ENCODE measurements at places on chromosomes 3 and 15.

- DNase-seq: no peak
- H3K4me1 ChIP-seq: no peaks in the 10 kb centered on the region
- no peak overlapping the region for H3K27ac ChIP-seq
- no peak overlapping the region for H3K4me3 ChIP-seq
- H3K27me3 ChIP-seq: peaks cover 6% of the 10 kb centered on the region
- no peaks in the 10 kb centered on the region for H3K36me3 ChIP-seq
Measured at GRCh38 chr3:107496855-107497254, 25.9 kb upstream of the BBX start.

DNA sequence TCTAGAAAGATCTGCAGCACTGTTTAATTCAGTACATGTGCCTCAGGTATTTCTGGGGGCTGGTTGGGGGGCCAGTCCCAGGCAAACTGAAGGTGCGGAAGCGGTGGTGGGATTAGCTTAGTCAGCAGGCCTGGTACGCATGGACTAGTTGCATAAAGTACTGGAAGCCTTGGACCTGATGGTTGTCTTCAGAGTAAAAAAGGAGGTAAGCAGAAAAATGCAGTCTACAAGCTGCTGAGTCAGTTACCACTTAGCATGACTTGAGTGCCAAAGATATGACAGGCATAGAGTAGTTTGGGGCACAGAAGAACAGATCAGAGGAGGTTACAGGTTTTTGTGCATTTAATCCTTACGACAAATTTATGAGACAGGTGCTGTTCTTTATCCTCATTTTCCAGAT is 19.9 kb upstream of the GOLGA8J start:
- H3K36me3 ChIP-seq: no peaks in the 10 kb centered on the region
- no peak overlapping the region for H3K4me3 ChIP-seq
- DNase-seq: no peak
- H3K27me3 ChIP-seq: no peaks in the 10 kb centered on the region
- H3K4me1 ChIP-seq: peaks cover 6% of the 10 kb centered on the region
- no peak overlapping the region for H3K27ac ChIP-seq

DNA sequence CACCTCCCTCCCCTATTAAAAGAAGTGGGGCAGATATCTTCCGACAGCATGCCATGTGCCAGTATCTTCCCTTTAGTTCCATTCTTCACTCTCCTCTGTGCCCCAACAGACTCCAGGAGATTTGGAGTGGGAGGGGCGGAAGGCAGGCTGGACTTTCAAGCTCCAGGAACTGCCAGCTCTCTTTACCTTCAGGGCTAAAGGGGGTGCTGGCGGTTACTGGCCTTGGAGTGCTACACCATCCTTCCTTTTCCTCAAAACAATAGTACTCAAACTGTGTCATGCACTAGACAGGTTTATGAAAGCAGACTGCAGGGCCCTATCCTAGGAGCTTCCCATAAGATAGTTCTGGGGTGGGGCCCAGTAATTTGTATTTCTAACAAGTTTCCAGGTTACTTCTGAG is 6.0 kb downstream of the LINS1 start:
- no peak for DNase-seq
- no peaks in the 10 kb centered on the region for H3K36me3 ChIP-seq
- H3K4me1 ChIP-seq: no peaks in the 10 kb centered on the region
- no peak overlapping the region for H3K4me3 ChIP-seq
- H3K27ac ChIP-seq: no peak overlapping the region

GRCh38 chr3:171133337-171133736 is 106.8 kb upstream of the SLC2A2 start:
- H3K27me3 ChIP-seq: no peaks in the 10 kb centered on the region
- no peak for DNase-seq
- H3K36me3 ChIP-seq: no peaks in the 10 kb centered on the region
- no peak overlapping the region for H3K4me3 ChIP-seq
- H3K4me1 ChIP-seq: no peaks in the 10 kb centered on the region
- H3K27ac ChIP-seq: no peak overlapping the region

- DNase-seq: no peak
- no peaks in the 10 kb centered on the region for H3K36me3 ChIP-seq
- no peak overlapping the region for H3K27ac ChIP-seq
- no peaks in the 10 kb centered on the region for H3K27me3 ChIP-seq
- H3K4me1 ChIP-seq: peaks cover 4% of the 10 kb centered on the region
- no peak overlapping the region for H3K4me3 ChIP-seq
Measured at GRCh38 chr15:80744826-80745225, 34.3 kb upstream of the CEMIP start.

DNA sequence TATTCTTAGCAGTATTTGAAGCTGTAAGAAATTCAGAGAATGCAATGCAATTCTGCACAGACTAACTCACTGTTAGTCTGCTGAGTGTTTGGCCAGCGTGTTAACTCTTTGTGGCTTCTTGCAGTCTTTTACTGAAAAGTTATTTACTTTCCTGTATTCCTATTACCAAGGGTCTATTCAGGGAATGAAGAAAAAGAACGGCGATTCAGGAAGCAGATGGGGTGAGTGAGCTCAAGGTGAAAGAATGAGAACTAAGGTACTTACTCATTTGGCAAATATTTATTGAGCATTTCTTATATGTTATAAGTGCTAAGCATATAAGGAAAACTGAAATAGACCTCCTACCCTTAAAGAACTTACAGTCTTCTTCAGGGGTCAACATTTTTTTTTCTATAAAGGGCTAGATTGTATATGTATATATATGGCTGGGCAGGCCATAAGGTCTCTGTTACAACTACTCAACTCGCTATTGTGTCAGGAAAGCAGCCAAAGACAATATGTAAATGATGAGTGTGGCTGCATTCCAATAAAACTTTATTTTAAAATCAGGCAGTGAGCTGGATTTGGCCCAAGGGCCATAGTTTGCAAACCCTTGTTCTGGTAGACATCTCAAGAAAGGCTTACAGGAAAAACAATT is 271.9 kb upstream of the GADL1 start:
- peak; percentile 7 for DNase-seq
- no peak overlapping the region for H3K4me3 ChIP-seq
- no peak overlapping the region for H3K27ac ChIP-seq

DNA sequence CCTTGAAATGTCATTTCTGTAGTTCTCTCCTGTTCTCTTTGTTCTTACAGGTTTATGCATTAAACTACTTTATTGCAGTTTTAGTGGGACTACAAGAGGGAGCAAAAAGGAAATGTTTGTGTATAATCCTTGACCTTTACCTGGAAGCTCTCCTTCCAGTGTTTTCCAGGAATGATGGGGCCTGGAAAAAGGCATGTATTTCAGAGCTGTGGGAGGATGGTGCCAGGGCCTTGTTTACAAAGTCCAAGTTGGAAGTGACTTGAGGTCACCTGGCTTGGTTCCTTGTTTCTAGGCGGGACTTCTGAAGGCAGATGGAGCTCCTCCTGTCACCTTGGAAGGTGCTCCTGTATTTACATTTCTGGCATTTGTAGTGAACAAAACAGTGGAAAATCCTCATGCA is 15.1 kb downstream of the ACVR2B start:
- H3K4me1 ChIP-seq: no peaks in the 10 kb centered on the region
- no peaks in the 10 kb centered on the region for H3K36me3 ChIP-seq
- no peaks in the 10 kb centered on the region for H3K27me3 ChIP-seq
- H3K4me3 ChIP-seq: no peak overlapping the region
- H3K27ac ChIP-seq: no peak overlapping the region

DNA sequence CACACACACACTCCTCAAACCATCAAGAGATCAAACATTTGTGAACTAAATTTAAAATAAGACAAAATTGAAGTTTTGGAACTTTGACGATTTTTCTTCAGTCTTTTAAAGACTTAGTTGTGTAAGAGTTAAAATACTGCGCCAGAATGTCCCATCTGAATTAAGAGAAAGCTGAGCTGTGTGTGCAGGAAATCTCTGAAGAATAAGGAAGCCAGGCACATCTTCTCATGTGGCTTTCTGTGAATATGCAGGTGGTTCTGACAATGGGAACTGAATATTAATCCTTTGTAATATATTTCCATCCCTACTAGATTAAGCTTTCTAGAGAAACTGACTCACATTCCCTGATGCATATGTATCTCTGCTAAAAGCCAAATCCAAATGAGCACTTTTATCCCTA is 60.1 kb upstream of the ICE2 start:
- no peak overlapping the region for H3K4me3 ChIP-seq
- no peak overlapping the region for H3K27ac ChIP-seq
- no peaks in the 10 kb centered on the region for H3K4me1 ChIP-seq
- H3K36me3 ChIP-seq: no peaks in the 10 kb centered on the region
- H3K27me3 ChIP-seq: no peaks in the 10 kb centered on the region

- H3K36me3 ChIP-seq: no peaks in the 10 kb centered on the region
- H3K27me3 ChIP-seq: no peaks in the 10 kb centered on the region
- H3K27ac ChIP-seq: peak overlapping the region; percentile 93
Measured at GRCh38 chr15:68277131-68277602, 378 bp upstream of the FEM1B start.

DNA sequence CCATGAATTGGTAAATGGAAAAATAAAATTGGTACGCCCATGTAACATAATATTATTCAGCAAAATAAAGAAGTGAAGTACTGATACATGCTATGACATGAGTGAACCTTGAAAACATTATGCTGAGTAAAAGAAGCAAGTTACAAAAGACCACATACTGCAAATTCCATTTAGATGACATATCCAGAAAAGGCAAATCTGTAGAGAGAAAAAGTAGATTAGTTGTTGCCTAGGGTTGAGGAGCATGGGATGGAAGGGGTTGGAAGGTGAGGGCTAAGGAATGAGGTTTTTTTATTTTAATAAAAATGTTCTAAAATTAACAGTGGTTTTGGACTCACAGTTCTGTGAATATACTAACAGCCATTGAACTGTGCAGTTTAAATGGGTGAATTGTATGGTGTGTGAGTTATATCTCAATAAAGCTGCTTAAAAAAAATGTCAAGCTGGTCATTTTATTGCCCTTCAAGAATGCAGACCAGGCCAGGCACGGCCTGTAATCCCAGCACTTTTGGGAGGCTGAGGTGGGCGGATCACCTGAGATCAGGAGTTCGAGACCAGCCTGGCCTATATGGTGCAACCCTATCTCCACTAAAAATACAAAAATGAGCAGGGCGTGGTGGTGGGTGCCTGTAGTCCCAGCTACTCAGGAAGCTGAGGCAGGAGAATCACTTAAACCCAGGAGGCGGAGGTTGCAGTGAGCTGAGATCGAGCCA is 8.1 kb upstream of the DLG1 start:
- H3K36me3 ChIP-seq: no peaks in the 10 kb centered on the region
- H3K4me3 ChIP-seq: no peak overlapping the region
- H3K27ac ChIP-seq: peak overlapping the region; percentile 43
- H3K4me1 ChIP-seq: peaks cover 46% of the 10 kb centered on the region
- H3K27me3 ChIP-seq: no peaks in the 10 kb centered on the region
- DNase-seq: peak; percentile 56

All from A673 (cell line).